Natural killer cell treated with Interleukin-12 subunit alpha and Interleukin-12 subunit beta and Interleukin-15 and Interleukin-18, amount 100 ng/mL, for 72 hours (primary cell): ENCODE measurements at places on chromosomes 2 and 18. TPM values are rescaled to one million over a fixed set of nuclear protein-coding genes. Genes with fewer than 3 reads are reported as not detected.

GRCh38 chr2:238170386-238171071 is 11.8 kb downstream of the ERFE start:
- DNase-seq: peak; percentile 61

DNA sequence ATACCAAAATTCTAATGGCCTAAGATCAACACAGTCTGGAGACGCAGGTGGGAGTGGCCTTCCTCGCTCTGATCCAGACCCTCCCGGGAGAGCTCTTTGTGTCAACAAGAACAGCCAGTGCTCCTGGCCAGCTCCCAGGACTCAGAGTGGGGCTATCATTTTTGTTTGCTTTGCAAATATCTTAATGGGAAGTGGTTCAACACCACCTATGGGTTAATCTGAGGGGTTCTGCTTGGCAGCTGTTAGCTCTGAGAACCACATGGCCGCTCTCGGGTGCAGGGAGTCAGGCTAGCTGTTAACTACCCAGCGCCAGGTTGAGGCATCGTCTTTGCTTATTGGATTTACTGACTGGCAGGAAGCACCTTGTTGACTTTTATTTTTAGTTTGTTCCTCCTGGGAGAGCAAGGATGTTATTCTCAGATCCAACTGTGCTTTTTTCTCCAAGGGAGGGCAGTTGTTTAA is 184.8 kb upstream of the SP5 start:
- DNase-seq: no peak

GRCh38 chr2:126849054-126849453 is 49.6 kb upstream of the TEX51 start:
- DNase-seq: no peak

- DNase-seq: no peak
Measured at GRCh38 chr2:203875471-203875870, 7.9 kb downstream of the CTLA4 start.

DNA sequence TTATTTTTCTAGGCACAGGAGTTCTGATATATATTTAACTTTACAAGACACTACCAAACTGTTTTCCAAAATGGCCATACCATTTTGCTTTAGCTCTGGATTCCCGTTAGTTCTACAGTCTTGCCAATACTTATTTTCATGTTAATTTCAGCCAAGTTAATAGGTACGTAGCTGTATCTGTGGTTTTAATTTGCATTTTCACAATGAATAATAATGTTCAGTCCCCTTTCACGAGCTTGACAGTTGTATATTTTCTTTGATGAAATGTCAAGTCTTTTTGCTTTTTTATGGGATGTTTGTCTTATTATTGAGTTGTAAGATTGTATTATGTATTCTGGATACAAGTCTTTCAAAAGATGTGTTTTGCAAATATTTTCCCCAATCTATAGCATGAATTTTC is 50.6 kb upstream of the GALNT5 start:
- DNase-seq: no peak

- DNase-seq: no peak
Measured at GRCh38 chr2:119126650-119127049, 31.9 kb downstream of the C1QL2 start.

- DNase-seq: no peak
Measured at GRCh38 chr2:200677721-200678532, 92.1 kb downstream of the AOX1 start.

DNA sequence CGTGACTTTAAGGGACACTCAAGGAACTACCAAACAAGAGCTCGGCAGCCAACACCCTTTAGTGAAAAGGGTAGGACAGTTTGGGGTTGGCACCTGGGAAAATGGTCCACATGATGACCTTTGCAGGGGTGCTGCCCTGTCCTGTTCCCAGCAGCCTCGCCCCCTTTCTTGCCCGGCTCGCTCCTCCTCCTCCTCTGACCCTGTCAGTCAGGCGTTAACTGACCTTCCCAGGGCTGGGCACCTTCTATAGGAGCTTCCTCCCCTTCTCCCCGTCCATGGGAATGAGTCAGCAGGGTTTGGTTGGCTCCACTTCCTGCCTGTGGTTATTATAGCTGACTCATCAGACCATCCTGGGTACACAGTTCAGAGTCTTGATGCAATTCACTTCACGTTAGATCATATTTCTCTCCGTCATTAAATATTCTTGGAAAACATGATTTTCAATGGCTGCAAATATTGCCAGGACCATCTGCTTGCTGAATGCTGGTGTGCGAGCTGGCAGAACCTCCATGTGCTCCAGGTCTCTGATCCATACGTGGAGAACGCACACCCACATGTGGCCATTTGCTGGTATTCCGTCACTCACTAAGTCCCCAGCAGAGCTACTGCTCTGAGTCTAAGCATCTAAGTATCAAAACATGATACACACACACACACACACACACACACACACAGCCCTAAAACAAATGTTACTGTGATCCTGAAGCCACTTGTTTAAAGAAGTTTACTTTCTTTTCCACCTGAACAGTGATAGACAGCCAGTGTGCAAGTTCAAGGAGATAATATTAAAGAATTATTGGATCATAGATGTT is 185.0 kb downstream of the ANAPC1 start:
- DNase-seq: peak; percentile 88

DNA sequence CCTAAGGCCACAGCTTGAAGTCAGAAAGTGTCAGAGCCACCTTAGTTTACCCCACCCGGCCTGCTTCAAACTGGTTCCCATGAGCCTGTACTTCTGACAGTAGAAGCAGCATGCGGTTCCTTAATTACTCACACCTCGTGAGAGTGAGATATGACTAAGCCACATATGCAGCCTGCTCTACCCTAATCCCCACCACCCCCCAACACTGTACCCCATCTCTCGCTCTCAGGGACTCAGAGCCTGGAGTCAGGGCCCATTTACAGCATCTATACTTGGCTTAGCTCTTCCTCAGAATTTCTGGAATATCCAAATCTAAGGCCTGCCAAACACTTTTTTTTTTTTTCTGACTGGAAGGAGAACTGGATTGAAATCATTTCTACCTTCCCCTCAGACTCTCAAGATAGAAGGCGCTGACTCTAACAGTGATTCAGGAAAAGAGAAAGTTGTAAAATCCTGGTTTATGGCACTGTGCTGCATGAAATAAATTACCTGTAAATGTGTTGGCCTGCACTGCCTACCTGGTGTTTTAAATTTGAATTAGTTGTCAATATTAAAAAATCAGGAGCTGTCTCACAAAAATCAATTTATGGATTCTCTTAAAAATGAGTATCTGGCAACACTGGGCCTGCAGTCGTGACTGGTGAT is 360.0 kb downstream of the RND3 start:
- DNase-seq: no peak

DNA sequence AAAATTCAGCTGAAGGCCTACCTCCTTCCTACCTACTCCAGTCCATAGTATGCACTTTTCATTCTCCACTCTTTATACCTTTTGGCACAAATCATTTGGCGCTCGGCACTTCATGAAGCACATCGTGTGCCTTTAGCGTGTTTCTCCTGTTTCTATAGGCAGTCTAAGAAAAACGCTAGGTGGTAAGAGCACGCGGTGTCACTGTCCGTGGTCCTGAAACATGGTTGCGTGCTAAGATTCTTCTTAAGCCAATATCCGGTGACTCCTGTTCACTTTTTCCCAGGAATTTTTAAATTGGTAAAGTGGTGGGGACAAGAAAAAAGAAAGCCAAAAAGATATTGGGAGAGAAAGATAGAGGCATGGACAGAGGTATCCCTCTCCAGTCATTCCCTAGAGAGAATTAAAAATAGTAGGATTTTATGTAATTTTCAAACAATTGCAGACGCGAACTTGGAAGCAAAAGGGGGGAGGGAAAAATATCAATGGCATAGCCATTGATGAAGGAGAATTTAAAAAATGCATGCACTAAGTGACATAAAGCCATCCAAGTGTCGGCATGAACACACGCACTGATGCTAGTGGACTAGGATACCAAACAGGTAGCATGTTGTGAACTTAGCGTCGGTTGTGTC is 1.4 kb upstream of the CTNNA2 start:
- DNase-seq: no peak

DNA sequence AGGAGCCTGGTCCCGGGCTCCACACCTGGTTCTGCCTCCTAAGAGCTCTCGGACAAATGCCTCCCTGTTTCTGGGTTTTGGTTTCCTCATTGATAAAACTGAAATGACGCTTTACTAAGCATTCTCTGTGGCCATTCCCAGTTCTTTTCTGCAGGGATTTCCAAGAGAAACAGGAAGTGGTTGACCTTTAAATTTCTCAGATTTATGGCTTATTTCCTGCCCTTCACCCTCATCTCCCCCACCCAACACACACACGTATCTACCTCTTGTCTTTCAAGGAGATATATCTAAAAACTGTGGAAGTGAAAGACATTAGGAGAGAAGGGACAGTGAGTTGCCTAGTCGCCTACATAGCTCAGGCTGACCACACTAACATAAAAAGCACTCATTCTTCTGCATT is 53.0 kb downstream of the PIEZO2 start:
- no peak for DNase-seq

GRCh38 chr18:62979900-62980299 is 264.6 kb downstream of the PHLPP1 start:
- no peak for DNase-seq

Gene SPAST
- 16.6 TPM for total RNA-seq

DNA sequence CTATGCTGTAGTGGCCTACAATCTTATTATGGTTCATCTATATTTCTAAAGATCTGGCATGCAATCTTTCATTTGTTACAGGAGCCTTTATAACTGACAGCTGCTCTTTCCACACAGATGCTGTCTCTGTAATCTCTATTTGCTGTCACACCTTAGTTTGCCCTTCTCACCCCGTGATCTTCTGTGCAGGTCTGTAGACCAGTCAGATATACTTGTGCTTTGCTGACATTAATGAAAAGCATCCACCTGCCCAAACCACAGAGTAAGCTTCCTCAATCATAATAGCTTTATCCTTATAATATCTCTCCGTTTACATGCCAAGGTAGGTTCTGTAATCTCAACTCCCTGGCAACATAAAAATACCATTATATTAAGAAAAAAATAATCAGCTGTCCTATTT is 122.4 kb downstream of the GRB14 start:
- DNase-seq: no peak

Gene CIB4
- not detected for total RNA-seq

- DNase-seq: no peak
Measured at GRCh38 chr18:13502585-13502984, 223.8 kb downstream of the FAM210A start.

Gene RTP5
- not detected for total RNA-seq

GRCh38 chr2:226691255-226691654 is 108.4 kb downstream of the IRS1 start:
- DNase-seq: no peak

DNA sequence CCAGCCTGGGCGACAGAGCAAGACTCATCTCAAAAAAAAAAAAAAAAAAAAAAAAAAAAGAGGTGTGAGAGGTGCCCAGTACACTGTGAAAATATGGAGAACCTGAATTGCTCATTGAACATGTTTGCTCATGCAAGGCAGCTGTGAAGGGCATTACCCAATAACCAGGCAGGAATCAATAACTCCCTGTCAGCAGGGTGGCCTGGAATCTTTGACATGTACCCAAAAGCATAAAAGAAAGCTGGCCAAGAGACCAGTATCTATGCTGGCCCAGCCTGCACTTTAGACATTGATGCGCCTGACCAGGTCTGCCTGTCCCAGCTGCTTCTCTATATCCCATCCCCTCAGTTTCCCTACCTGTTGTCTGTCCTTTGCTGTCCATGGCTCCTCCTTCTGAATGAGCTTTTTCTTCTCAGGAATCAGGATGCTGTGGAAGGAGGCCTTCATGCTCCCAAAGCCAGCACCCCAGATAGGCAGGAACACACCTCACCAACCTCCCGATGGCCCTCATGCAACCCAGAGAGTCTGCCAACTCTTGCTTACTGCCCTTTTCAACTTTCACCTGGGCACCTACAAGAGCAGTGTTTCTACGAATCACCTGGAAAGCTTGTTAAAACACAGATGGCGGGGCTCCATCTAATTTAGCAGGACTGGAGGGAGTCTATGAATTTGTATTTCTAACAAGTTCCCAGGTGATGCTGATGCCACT is 83.4 kb upstream of the PPP1CB start:
- DNase-seq: no peak

DNA sequence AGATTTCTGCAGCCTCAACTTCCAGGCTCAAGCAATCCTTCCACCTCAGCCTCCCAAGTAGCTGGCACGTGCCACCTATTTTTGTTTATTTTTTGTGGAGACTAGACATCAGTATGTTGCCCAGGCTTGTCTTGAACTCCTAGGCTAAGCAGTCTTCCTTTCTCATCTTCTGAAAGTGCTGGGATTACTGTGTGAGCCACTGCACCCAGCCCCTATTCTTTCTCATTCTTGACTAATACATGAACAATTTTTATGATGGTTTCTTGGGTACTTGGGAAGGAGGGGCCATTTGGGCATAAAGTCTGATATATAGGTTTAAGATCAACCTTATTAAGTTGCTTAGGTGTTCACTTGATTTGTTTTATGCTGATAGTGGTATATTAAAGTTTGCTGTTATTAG is 26.2 kb downstream of the EPC2 start:
- no peak for DNase-seq

DNA sequence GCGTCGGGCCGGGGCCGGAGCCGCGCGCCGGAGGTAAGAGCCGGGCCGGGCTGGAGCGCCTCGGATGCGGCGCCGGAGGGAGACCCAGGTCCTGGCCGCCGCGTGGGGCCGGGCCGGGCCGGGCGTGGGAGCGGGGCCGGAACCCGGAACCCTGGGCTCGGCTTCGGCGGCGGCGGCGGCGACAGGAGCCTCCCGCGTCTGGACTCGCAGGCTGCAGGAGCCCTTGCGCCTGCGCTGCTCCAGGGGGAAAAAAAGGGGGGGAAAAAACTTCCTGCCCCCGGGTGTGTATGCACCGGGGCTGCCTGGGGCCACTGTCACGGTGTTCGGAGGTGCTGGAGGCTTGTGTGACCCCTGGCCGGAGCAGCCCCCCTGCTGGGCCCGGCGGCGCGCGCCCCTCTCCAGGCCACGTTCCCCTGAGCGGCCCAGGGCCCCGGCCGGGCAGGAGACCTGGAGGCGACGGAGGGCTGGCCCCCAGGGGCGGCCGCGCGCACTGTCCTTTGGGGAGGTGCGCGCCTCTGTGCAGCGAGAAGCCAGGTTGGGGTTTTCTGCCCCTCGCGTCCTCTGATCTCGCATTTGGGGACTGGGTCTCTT is 864 bp downstream of the KLHL29 start:
- no peak for DNase-seq

DNA sequence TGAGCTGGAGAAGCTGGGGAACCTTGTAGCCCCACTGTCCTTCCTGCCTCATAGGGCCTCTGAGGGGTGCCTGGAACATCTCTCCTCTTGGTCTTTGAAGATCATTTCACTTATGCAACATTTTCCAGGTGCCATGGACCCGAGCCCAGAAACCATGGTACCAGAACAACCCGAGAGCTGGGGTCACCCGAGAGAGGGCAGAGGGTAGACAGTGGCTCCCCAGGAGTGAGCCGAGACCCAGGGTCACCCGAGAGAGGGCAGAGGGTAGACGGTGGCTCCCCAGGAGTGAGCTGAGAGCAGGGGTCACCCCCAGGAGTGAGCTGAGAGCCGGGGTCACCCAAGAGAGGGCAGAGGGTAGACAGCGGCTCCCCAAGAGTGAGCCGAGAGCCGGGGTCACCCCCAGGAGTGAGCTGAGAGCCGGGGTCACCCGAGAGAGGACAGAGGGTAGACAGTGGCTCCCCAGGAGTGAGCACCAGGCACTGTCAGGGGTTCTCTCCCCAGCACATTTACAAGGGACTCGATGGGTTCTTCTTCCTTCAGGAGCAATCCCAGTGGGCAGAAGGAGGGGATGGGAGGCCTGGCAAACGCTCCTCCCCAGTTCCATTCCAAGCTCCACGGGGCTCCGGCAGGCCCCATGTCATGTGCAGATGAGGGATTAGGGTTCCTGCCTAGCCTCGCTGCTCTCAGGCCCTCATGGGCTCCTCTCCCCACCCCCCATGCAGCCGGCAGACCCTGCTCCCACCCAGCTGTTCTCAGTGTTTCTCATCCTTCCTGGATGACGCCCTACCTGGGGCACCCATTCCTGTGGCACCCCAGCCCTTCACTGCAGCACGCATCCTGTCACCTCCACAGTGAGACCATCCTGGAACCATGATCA is 163.5 kb downstream of the RTP5 start:
- DNase-seq: no peak
